GM23338 (cell line): ENCODE measurements at places on chromosomes 4 and X.

- peak; percentile 91 for DNase-seq
These were observed at the start of gene RAP1GDS1 for GRCh38 chr4:98260579-98261404. Gene RAP1GDS1, plus strand, starts transcription at chr4:98261384. Its CDS starts 182 bp downstream, at chr4:98261566.

DNA sequence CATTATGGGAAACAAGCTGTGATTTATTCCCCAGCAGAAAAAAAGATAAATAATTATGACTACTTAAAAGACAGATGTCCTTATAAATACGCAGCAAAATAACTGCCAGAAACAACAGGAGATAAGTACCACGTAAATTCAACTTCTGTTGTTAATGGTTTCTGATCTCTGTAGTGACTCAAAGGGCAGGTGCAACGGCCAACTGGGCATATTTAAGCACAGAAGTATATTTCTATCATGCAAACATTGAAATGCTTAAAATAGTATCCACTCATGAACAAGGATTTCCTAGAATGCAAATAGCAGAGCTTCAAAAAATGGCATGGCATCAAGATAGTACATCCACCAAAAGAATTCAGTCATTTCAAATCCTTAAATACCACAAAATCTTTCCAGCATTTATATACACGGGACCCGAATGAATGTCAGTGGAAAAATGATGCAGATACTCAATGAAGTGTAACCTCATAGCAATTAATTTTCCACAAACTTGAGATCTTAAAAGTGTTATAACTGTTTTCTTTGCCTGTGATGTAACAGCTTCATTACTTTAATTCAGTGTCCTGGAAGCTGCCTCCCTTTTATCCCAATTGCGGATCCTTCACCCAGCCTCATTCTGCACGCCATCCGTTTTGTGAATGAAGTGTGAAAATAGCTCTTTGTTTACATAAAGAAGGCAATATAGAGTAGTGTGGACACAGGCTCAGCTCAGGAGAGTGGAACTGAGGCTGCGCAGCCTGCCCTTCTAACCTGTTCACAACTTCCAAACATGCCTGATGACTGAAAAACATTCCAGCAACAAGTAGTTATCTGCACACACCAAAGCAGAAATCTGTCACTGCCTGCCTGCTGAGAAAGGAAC, 10.2 kb downstream of the PDGFC start:
- DNase-seq = no peak

DNA sequence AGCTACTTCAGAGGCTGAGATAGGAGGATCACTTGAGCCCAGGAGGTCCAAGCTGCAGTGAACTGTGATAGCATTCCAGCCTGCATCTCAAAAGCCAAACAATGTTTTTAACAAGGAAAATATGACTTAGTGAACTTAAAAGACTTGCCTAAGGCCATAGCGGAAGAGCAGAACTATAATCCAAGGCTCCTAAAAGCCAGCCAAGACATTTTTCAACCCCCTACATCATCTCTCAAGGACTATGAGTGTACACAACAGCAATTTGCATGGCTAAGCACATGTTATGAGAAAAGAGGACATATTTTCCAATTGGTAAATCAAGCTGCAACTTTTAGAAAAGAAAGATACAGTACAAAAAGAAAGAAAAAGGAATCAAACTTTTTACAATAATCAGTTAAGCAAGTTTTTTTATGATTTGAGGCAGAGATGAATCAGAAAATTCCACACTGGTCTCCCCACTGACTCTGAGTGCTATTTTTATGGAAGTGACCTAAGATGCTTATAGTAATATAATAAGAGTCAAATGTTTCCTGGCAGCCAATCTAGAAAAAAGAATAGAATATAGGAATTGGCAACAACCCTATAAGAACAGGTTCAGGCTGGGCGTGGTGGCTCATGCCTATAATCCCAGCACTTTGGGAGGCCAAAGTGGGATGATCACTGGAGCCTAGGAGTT, 9.8 kb upstream of the ACOT9 start:
- no peak for DNase-seq

- no peak for DNase-seq
These were observed 111.7 kb downstream of the ADRA2C start for GRCh38 chr4:3877868-3878267.

GRCh38 chrX:38080808-38081207, 74.5 kb downstream of the SYTL5 start:
- DNase-seq = no peak

GRCh38 chrX:9467751-9468150, 2.9 kb downstream of the TBL1X start:
- DNase-seq = no peak

- DNase-seq = no peak
These were observed 215.1 kb upstream of the SFRP2 start for GRCh38 chr4:154004016-154004415.

GRCh38 chrX:76183289-76184049, 10.6 kb downstream of the PBDC1 start:
- DNase-seq = no peak

DNA sequence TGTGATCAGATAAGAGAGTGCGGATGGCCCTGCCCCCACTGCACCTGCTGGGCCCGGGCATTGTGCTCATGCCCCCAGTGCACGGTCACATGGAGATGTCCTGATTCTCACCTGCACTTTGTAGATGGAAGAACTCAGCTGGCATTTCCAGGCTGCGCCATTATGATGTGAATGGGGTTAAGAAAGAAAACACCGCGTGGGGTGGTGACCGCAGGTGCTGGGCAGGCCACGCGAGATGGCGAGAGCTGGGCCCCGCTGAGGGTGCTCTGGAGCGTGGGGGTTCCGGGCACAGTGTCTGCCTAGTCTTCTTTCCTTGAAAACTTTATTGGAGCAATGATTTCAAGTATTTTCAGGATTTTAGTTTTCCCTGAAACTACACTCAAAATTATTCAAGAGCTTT, 17.8 kb upstream of the HGFAC start:
- DNase-seq = no peak

GRCh38 chr4:108118505-108118904, 50.2 kb downstream of the LEF1 start:
- DNase-seq = no peak

DNA sequence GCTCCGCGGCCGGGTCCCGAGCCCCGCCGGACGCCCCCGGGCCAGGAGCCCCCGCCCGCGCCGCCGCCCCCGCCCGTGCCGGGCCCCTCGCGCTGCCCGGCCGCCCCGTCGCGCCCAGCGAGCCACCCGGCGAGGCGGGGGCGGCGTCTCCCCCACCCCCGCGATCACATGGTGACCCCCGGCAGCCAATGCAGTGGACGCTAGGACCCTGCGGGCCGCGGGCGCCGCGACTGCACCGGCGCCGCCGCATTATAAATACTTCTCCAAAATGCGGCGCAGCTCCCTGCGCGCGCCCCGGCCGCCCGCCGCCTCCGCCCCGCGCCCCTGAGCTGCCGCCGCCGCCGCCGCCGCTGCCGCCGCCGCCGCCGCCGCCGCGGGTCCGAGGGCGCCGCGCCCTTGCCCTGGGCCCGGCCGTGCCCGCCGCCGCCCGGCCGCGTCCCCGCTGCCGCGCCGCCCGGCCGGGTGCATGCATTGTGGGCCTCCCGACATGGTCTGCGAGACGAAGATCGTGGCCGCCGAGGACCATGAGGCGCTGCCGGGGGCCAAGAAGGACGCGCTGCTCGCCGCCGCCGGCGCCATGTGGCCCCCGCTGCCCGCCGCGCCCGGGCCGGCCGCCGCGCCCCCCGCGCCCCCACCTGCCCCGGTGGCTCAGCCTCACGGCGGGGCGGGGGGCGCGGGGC, at the start of gene NAT8L:
Gene NAT8L, plus strand, starts transcription at position 282 of the 680 bp plus-strand sequence. Its CDS starts 185 bp downstream, at position 467.
- peak; percentile 83 for DNase-seq

- no peak for DNase-seq
These were observed 56.6 kb downstream of the NELFA start for GRCh38 chr4:1952058-1952700.

DNA sequence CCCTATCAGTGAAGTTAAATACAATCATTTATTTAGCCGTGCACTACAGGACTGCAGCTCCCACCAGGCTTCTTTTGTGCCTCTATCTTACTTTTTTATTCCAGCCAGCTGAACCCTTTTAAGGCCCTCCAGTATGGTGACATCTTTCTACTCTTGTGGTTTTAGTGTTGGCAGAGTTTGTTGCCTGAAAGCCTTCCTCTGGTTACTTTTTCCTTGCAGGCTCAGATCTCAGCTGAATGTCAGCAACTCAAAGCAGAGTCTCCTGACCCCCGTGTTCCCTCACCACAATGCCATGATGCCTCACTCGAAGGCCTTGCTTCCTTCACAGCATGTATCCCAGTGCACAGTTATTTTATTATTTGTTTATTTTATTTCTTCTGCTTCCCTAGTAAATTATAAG, 818.9 kb upstream of the LCORL start:
- no peak for DNase-seq

- DNase-seq = no peak
These were observed 119.8 kb downstream of the SPOCK3 start for GRCh38 chr4:167114416-167114971.

- DNase-seq = peak; percentile 78
These were observed 33.7 kb upstream of the FGF13 start for GRCh38 chrX:138745196-138745595.

GRCh38 chr4:122716825-122717448, 15.6 kb upstream of the BBS12 start:
- DNase-seq = peak; percentile 85

DNA sequence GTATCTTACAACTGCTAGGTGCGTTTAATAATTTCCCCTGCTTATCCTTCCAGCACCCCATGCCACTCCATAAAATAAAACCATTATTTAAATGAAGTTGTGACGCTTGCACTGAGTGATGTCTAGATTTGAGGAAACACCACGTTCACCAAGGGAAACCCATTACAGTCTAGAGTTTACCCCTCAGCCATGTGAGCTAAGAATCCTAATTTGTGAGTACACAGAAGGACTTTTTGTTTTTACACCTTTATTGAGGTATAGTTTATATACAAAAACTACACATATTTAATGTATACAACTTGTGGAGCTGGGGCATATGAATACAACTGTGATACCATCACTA, 326.8 kb downstream of the RAPGEF2 start:
- DNase-seq = no peak

DNA sequence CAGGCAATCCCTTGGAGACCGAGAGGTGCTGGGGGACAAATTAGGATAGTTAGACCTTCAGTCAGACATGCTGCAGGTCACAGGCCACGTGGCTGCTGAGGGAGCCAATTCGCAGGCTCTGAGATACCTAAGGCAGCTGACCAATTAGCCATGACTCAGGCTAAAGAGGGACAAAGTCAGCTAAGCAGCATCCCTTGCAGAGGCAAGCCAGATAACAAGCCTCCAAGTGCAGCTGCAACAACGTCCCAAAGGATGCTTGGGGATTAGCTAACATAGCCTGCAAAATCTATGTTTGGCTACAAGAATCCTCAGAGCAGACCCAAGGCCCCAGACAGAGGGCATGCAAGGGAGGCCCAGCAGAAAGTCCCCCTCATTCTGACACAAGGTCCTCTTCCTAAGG, 93.5 kb downstream of the SEL1L3 start:
- no peak for DNase-seq

DNA sequence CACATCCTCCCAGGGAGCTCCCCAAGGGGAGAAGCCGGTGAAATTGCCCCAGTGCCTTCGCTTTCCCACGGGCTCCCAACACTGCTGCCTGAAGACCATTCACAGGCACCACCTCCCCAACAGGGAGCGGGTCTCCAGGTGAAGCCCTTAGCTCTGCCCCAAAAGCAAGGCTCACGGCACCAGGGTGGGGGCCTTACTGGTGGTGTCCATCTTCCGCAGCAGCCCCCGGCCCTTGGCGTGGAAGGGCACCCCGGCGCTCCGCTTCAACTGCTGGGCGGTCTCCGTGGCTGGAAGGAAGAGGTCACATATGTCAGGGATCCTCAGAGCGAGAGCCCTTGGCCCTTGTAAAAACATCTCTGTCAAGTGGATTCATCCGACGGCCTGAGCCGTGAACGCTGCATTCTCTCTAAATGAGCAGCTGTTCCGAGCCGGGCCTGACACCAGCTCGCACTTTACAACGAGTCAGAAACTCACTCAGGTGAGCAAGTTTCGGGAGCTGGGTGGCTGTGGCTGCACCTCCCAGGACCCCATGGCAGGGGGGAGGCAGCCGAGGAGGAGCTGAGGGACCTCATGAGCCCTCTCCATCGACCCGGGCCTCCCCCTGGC, 20.9 kb downstream of the NELFA start:
- DNase-seq = no peak

DNA sequence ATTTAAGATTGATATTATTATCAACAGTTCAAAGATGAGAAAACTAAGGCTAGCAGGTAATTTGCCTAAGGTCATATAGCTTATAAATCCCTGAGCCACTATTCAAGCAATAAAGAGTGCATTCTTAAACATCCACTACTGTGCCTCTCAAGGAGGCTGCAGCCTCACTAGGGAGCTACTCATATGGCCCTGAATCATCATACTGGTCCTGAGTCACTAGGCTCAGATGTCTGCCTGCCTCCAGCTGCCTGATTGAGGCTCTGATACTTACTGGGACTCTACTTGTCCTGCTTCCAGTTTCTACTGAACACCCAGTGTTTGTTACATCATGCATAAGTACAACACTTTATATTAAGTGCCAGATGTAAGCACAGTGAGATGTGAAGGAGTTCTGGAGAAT, 110.7 kb downstream of the AASDH start:
- DNase-seq = no peak

DNA sequence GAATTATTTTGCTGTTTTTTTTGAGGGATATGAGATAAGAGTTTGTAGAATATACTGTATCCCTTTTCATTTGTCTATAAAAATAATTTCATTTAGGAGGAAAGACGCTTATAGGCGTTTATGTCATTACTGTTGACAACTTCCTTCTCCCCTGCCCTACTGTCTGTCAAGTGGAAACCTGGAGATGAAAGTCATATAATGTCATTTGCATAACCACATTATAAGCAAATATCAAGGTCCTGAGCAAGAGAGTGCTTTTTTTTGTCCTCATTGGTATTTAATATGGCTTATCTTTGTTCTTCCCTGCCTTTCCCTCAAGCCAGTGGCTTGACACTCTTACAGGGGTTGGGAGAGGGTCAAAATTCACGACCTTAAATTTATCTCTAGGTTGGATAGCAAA, 55.8 kb downstream of the LRP2BP start:
- no peak for DNase-seq

GRCh38 chr4:112808001-112808400, 171.1 kb downstream of the LARP7 start:
- DNase-seq = no peak

- DNase-seq = peak; percentile 78
These were observed 968 bp upstream of the NELFA start for GRCh38 chr4:2009651-2010233.

DNA sequence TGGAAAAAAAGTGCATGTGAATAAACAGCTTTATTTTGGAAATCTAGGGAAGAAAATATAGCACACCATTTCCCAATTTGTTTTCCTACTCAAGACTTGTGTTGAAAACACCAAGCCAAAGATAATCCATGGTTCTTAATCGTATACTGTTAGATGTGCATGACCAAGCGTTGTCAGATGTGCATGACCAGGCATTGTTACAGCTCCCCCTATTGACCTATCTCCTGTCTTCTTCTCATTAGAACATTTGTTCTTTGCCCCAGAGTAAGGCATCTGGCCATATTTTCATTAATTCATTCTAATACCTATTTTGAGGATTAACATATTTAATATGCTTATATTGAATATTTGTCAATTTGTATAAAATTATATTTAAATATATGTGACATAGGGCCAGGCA, 14.4 kb upstream of the VCX start:
- DNase-seq = peak; percentile 30
